Umbilical cord (tissue), 2 donors: ENCODE measurements at places on chromosomes 12 and 14.

DNA sequence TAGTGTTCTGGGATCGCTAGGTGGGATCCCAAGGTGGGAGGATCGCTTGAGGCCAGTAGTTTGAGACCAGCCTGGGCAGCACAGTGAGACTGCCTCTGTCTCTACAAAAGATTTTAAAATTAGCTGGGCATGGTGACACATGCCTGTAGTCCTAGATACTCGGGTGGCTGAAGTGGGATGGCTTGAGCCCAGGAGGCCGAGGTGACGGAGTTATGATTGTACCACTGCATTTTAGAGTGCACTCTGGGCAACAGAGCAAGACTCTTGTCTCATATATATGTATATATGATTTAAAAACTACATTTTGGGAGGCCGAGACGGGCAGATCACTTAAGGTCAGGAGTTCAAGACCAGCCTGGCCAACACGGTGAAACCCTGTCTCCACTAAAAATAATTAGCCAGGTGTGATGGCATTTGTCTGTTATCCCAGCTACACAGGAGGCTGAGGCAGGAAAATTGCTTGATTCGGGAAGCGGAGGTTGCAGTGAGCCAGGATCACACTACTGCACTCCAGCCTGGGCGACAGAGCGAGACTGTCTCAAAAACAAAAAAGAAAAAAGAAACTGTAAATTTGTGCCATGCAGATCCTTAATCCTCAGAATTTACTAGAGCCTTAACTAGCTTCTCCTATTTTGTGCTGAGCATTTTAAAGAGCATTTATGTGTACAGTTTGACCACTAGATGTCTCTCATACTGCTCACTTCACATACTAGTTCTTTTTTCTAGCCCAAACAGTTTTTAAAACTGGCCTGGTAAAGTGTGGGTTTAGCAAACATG, 114.8 kb downstream of the MON2 start:
- peak; percentile 59 for DNase-seq

DNA sequence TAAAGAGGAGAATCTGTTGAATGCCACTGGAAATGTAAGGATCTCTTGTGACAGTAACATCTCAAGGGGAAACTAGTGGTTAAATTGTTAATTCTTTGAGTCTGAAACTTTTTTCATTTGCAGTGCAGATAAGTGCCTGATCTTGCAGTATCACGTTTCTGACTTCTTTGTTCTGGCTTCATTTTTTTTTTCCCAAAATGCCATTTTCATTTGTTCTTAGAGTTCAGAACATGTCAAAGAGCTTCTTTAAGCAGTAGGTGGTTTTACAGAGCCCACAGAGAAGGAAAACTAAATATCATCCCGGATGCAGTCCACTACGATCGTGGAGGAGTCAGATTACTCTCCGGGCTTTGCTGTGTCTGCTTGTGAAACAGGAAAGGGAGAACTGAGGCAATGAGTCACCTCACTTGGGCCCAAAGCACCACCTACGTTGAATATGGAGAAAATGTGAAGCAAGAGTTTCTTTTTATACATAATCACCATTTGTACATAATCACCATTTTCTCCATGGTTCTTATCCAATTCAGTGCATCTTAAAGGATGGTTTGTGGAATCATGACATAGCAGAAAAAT, 43.9 kb downstream of the HMGA2 start:
- DNase-seq: no peak

GRCh38 chr12:9331218-9331626, 123.0 kb upstream of the PZP start:
- peak; percentile 54 for DNase-seq

GRCh38 chr12:75913502-75914351, 117.8 kb downstream of the PHLDA1 start:
- no peak for DNase-seq

- DNase-seq: no peak
Observed at GRCh38 chr12:47844264-47845019, 24.7 kb upstream of the HDAC7 start.

DNA sequence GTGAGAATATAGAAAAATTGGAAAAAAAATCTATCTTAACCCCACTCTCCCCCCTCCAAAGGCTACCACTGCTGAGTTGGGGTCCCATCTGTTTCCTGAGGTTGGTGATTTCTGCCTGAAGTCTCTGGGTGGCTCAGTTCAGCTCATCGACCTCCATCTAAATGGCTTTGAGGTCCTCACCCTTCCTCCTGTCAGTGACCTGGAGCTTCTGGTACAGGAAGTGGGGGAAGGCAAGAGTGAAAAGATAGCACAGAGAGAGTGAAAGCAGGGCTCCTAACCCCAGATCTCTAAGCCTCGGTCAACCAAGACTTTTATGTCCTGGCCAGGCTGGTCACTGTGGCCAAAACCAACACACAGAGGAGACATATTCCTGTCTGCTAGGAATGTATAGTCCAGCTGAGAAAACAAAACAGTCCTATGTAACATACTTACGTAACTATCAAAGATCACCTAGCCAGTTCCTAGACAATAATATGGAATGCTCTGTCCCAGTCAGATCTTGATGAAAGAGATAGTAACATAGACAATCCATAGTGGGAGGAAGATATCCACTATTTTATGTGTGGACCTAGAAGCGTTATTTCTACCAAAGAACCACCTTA, 12.3 kb upstream of the KRT73 start:
- no peak for DNase-seq

DNA sequence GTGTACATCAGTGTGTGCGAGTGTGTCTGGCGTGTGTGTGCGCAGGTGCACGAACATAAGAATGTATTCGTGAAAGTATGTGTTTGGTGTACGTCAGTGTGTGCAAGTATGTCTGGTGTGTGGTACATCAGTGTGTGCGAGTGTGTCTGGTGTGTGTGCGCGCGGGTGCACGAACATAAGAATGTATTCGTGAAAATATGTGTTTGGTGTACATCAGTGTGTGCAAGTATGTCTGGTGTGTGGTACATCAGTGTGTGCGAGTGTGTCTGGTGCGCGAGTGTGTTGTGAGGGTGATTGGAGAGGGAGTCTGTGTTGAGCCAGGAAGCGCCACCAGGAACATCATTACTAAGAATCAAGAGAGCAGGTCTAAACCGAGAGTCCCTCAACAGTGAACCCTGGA, 143.8 kb downstream of the BCL11B start:
- DNase-seq: no peak

DNA sequence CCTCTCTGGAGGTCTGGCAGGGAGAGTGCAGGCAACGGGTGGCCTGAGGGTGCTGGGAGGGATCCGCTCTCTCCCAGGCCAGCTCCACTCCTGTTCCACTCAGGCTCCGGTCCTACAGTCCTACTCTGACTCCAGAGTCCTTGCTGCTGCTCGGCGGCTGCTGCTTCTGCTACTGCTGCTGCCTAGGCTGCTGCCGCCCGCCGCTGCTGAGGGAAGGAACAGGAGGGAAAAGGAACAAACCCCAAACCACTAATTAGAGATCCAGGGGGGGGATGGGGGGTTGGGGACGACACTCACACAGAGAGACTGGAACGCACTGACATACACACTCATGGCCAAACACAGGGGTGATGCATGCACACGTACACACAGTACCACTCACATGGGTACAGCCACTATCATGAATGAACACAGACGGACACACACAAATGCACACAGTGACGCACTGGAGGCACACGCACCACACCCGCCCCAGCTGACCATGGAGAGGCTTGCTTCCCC, at the start of gene SP7:
TSS of gene SP7 (minus strand) at position 174 of the 501 bp plus-strand sequence. CDS start 708 bp downstream, outside the sequence.
- peak; percentile 46 for DNase-seq

DNA sequence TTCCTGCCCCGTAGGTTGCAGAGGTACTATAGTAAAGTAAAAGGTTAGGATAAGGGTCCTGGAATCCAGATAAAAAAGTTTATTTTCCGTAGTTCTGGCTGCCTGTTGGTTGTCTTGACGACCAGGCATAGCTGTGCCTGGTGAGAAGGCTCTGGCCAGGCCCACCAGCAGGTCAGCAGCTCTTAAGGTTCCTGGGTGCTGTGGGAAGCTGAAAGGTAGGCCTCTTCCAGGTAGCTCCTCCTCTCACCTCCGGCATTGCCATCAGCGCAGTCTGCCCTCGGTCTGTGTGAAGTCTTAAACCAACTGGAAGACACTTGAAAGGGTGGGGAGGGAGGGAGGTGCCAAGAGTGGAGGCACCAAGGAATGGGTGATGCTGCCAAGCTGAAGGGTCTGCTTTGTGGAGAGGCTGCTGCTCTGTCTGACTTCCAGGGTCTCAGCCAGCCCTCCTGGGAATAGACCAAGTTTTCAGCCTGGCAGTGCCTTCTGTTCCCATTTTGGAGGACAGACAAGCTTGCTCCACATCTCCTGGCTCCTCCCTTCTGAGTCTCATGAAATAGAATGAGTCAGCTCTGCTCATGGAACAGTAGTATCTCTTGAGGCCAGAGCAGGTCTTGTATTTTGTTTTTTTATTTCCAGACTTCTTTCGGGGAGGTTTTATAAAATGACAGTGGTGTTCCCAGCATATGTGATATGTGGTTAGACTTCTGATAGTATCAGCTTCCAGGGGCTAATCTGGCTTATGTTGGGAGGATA, 5.2 kb upstream of the ACADS start:
- DNase-seq: peak; percentile 94

- DNase-seq: no peak
Observed at GRCh38 chr14:32104308-32104707, 27.2 kb downstream of the ARHGAP5 start.

GRCh38 chr12:2783936-2784600, 10.7 kb upstream of the FKBP4 start:
- peak; percentile 64 for DNase-seq

DNA sequence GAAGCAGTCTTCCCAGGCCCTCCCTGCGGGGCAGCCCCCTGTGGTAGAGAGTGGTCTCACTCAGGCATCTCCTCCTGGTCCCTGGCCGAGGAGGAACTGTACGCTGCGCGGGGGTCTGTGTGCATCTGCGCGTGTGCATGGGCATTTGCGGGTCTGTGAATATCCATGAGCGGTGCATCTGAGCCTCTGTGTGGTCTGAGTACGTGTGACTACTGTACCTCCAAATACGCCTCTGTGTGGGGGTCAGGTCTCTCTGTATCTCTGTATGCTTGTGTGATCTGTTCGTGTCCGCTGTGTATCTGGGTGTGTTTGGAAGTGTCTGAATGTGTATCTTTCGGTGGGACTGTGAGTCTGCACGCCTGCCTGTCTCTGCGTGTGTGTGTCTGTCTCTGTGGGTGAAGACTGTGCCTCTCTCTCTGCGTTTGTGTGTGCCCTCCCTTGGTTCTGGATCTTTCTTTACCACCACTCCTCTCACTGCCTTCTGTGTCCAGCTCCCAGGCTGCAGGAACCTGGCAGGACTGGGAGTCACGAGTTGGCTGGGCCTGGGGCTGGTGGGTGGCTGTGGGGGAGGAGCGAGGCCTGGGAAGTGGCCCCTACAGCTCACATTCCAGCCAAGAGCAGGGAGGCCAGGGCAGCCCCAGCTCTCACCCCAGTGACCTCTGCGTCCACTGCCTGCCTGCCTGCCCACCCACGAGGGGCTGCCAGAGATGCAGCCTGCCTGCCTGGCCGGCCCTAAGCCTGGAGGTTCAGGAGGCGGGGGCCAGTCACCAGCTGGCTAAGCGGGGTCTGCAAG, 1.1 kb upstream of the PGF start:
- DNase-seq: no peak

GRCh38 chr12:113228394-113229028, 7.2 kb downstream of the TPCN1 start:
- no peak for DNase-seq

DNA sequence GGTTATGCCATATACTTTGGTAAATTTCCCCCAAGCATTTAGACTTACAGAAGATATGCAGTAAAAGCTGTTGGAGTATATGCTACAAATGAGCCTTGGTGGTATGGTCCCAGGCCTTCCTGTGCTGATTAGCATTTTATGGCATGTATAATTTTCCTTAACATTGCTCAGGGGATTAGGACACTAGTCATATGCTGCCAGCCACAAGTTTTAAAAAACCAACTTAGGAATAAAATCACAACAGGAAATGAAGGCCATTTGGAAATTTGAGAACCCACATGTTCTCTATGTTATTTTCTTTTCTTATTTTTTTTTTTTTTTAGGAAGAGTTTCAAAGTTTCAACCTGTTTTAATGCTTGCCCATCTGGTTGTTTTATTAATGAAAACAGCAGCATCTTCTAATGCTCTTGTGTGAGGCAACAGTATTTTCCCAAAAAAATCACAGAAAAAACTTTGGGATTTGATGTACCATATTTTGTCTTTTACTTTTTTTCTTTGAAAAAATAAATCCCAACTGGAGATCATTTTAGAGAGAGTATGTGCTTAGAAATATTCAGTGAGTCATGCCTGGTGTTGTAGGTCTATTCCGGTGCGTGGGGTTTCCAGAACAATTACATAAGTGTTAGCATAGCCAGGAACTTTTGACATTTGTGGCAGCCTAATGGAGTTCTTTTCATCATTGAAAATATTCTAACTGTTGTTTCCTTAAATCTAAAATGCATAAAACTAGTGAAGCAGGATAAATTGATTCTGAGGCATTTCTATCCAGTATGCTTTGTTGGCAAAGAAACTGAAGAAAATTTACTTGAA, 21.7 kb upstream of the DUSP6 start:
- peak; percentile 44 for DNase-seq

DNA sequence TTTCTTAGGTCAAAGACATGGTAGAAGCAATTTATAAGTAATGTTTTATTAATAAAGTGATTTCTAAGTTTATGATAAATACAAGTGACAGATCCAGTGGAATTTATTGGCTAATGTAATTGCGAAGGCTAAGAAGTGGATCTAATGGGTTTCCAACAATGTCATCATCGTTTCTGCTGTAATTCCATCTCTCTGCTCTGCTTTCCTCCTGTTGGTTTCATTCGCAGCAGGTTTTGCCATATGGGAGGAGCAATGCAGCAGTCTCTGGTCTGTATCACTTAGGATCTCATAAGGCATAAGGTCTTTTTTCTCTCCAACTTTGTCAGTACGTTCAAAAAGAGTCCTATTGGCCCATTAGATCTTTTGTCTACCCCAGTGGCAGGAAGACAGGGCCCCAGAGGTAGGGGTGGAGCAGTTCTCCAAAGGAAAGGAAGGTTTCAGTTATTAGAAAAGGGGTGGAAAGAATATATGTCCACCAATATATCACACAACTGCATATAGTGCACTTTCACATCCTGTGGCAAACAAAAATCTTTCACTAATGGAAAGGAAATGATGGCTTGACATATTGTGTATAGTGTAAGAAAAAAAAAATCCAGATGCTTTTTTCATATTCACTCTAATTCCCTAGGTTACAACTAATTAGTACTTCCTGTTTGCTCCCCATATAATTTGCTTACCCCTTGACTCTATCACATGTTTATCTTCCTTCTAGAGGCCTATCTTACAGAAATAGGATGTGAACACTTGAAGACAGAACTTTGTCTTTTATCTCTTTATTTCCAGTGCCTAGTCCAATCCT, 451.3 kb downstream of the ZFP36L1 start:
- DNase-seq: no peak

GRCh38 chr14:93231129-93231979, 24.3 kb downstream of the UBR7 start:
- DNase-seq: peak; percentile 38

GRCh38 chr12:122980183-122981035, at the start of gene ARL6IP4:
Gene ARL6IP4, plus strand, starts transcription at chr12:122980681. Its CDS starts 459 bp downstream, at chr12:122981140.
- DNase-seq: peak; percentile 80

GRCh38 chr12:107760207-107760808, 629 bp downstream of the PRDM4 start:
- peak; percentile 25 for DNase-seq

- DNase-seq: peak; percentile 67
Observed at GRCh38 chr14:23299211-23299957, 3.3 kb downstream of the PPP1R3E start.

- DNase-seq: no peak
Observed at GRCh38 chr14:23697680-23698079, 61.5 kb downstream of the DHRS2 start.

- DNase-seq: no peak
Observed at GRCh38 chr12:49010092-49010668, 8.4 kb downstream of the PRKAG1 start.

- no peak for DNase-seq
Observed at GRCh38 chr12:109795023-109795422, 38.2 kb downstream of the TRPV4 start.
